ENCODE measurements at places on chromosomes 1 and 21. TPM values are rescaled to one million over a fixed set of nuclear protein-coding genes. Genes with fewer than 3 reads are reported as not detected.

DNA sequence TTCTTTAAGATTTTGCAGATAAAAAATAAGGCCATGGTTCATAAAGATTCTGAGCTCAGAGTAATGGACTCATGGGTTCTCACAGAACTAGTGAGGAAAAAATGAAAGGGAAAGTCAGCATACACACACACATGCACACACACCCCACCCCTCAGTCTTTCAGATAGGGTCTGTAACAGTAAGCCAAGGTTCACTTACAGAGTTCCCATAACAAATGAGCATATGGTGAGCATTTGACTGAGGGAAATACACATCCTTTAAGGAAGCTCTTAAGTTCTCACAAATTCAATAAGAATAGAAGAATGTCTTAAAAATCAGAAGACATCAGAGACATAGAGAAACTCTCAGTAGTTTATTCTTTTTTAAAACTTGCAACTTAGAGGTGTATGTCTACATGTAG is 57.9 kb downstream of the NTMT2 start:
- no peak for DNase-seq

DNA sequence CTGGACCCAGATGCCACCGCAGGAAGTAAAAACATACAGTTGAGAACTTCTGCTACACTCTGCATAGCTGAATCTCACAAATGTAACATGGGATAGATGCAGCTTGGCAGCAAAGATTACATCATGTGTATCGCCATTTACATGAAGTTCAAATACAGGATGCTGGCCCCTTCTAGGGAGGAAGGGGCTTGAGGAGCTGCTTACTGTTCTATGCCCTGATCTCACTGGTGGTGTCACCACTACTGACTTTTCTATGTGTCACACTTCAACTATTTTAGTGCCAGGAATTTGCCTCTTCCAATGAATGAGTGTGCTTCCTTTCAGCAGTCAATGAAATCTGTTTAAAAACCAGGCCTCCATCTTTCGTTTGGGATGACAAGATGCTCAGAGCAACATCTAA is 31.1 kb downstream of the MRAP start:
- DNase-seq, result no peak

DNA sequence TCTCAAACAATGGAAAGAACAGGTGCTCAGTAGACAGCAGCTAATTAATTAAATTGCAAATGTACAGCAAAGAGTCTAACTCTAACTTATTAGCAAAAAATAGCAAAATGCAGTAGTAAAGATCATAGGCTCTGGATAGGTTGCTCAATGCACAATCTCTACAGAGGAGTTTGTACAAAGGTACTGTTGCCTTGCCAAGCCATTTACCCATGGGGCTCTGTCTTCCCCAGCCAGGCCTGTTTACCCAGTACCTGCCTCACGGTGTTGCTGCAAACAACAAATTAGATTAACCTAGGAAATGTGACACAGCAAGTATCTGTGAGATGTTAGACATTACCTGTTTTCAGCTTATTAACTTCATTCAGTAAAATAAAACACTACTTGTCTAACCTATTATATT is 222.0 kb downstream of the DENND1B start:
- DNase-seq, result no peak

Gene RGS8
- total RNA-seq, result not detected

- no peak for DNase-seq
These were observed 518 bp upstream of the FH start for GRCh38 chr1:241520080-241520465.

GRCh38 chr1:94383966-94384408 is 34.2 kb upstream of the ABCD3 start:
- DNase-seq, result no peak

GRCh38 chr1:217435204-217435603 is 195.7 kb downstream of the GPATCH2 start:
- DNase-seq, result no peak

Measured in foreskin keratinocyte (primary cell).